CD4-positive, alpha-beta memory T cell (primary cell): ENCODE measurements at places on chromosomes 5 and 9. TPM values are rescaled to one million over a fixed set of nuclear protein-coding genes. Genes with fewer than 3 reads are reported as not detected.

DNA sequence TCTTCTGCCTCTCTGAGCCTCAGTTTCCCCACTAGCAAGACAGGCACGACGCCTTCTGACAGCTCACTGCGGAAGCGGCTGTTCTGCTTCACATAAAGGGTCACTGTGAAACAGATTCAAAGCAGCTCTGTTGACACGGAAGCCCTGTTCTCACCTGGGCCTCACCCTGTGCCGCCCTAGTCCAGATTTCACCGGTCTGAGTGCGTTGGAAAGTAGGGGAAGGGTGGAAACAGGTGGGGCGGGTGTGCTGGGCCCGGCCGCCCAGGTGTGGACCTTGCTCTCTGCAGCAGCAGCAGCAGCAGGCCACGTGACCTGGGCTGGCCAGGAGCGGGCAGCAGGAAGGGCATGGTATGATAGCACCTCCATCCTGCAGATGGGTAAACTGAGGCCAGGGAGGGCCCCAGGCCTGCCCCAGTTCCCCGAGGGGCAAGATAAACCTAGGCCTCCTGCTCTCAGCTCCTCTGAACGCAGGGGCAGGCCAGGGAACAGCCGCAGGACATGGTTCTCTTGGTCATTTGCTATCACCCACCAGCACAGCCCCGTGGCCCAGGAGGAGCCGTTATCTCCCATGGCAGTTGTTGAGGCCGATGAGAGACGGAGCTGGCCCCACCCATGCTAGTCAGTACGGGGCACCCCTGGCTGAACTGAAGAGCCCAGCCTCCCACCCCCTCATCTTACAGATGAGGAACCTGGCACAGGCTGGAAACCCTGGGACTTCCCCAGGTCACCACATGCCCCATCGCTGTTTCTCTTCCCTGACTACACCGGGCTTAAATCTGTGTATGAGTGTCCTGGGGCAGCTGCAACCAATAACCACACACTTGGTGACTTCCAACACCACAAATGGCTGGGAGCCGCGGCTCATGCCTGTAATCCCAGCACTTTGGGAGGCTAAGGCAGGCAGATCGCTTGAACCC, 12.1 kb downstream of the PTGES2 start:
- no peak overlapping the region for H3K27ac ChIP-seq
- no peaks in the 10 kb centered on the region for H3K27me3 ChIP-seq
- peaks cover 6% of the 10 kb centered on the region for H3K4me1 ChIP-seq
- no peaks in the 10 kb centered on the region for H3K36me3 ChIP-seq
- H3K4me3 ChIP-seq, result no peak overlapping the region
- no peak for DNase-seq

DNA sequence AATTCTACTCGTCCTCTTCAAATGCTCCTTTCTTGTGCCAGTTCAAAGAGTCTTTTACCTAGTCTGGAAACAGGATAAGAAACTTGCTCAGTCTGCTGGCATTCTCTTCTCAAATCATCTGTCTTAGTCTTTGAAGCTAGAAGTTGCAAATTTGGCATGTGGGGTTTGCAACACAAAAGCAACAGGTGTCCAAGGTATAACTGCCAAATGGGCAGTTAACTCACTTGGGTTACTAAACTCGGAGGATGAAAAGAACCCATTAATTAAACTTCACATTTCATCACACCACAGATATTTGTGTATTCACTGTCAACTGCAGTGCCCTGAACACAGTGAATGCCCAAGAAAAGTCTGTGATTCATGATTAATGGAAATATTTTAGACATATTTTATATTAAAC, 108.0 kb upstream of the TARS1 start:
- H3K36me3 ChIP-seq, result no peaks in the 10 kb centered on the region
- no peaks in the 10 kb centered on the region for H3K4me1 ChIP-seq

The KLHL3 gene
- total RNA-seq, result 22.0 TPM

DNA sequence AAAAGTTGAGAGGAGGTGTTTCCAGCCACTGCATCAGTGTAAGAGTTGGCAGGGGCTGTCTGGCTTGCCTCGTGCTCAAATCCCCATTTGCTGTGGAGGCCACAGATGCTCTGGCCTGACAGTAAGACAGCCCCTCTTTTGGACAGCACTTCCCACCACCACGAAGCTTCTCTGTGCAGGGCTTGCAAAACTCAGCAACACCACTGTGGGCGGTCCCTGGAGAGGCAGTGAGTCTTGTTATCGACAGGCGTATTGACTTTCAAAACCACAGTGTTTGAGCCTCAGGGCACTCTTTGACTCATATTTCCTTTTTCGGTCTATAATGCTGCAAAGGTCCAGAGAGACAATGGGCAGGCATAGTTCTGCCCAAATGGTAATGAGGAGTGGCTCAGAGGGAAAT, 539.5 kb downstream of the EBF1 start:
- H3K27me3 ChIP-seq, result no peaks in the 10 kb centered on the region
- no peaks in the 10 kb centered on the region for H3K36me3 ChIP-seq
- H3K27ac ChIP-seq, result no peak overlapping the region
- no peak overlapping the region for H3K4me3 ChIP-seq
- no peaks in the 10 kb centered on the region for H3K4me1 ChIP-seq
- DNase-seq, result no peak

DNA sequence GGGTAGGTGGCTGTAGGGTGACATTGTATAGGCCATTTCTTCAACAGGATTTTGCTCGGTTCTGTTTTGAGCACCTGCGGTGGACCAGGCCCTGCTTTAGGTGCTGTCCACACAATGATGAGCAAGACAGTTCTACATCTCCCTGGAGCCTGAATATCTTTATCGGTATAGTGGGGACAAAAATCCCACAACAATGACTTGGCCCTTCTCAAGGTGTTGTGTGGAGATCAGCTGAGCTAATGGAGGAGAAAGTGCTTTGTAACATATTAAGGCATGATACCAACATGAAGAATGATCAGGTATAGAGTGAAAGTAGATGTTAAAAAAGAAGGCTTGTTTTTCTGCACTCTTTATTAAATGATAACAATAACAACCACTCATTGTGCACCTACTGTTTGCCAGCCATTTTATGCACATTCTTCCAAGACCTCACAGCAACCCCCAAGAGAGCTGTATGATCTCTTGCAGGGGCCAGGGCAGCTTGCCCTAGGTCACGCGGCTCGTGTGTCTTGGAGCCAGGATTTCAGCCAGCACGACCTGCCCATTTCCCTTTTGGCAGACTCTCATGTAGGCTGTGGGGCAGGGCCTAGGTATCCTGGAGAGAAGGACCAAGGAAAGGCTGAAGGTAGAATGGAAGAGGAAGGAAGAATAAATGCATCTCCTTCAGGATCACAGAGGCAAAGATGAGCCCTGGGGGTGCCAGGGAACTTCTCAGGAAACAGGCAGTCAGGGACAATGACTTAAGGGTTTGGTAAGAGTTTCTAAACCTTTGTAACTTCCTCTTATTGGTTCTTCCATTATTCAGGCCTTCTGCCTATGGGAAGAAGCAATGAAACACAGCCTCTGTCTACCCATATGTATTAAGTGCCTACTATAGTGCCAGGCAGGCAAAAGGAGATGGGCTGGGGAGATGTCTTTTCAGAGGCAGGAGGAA, 50.0 kb upstream of the PPARGC1B start:
- H3K36me3 ChIP-seq, result no peaks in the 10 kb centered on the region
- H3K4me1 ChIP-seq, result no peaks in the 10 kb centered on the region
- no peak for DNase-seq
- H3K27me3 ChIP-seq, result no peaks in the 10 kb centered on the region
- H3K27ac ChIP-seq, result no peak overlapping the region

DNA sequence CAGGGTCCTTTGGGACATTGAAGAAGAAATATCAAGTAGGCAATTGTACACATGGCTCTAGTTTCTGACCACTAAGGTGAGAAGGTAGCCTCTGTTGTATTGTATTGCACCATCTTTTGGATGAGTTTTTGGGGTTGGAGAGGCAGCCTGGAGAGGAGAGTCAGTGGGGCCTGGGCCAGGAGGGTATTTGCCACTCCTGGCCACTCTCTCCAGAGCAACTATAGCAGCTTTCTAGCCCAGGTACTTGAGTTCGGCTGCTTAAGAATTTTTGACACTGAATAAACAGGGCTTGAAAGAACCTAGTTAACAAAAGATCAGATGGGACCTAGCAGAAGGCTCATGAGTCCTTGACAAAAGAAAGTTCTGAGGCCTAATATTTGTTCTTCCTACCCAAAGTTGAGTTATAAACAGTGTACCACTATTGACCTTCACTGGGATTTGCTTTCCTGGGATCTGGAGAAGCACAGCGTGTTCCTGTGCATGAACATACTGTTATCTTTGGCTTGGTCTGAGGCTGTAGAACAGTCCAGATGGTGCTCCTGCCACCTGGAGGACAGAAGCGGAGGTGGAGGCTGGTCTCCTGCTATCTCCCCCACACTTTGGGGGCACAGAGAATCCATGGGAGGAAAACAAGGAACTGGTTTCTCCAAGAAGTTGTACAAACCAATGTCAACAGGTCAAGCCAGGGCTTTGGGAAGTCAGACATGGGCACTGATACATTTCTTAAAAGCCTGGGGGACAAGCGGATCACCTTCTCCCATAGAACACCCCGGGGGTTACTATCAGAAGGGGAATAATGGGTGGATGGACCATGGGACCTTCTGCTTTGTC, 110.4 kb upstream of the LIFR start:
- no peaks in the 10 kb centered on the region for H3K27me3 ChIP-seq
- H3K4me3 ChIP-seq, result no peak overlapping the region
- no peaks in the 10 kb centered on the region for H3K4me1 ChIP-seq
- H3K27ac ChIP-seq, result no peak overlapping the region

GRCh38 chr9:128552744-128553440, 505 bp downstream of the SPTAN1 start:
- H3K27me3 ChIP-seq, result no peaks in the 10 kb centered on the region
- peaks cover 72% of the 10 kb centered on the region for H3K4me1 ChIP-seq
- no peak for DNase-seq
- H3K36me3 ChIP-seq, result no peaks in the 10 kb centered on the region
- H3K4me3 ChIP-seq, result peak overlapping the region; percentile 82

The SMIM15 gene
- total RNA-seq, result 33.1 TPM

The CCDC152 gene
- 6.9 TPM for total RNA-seq

DNA sequence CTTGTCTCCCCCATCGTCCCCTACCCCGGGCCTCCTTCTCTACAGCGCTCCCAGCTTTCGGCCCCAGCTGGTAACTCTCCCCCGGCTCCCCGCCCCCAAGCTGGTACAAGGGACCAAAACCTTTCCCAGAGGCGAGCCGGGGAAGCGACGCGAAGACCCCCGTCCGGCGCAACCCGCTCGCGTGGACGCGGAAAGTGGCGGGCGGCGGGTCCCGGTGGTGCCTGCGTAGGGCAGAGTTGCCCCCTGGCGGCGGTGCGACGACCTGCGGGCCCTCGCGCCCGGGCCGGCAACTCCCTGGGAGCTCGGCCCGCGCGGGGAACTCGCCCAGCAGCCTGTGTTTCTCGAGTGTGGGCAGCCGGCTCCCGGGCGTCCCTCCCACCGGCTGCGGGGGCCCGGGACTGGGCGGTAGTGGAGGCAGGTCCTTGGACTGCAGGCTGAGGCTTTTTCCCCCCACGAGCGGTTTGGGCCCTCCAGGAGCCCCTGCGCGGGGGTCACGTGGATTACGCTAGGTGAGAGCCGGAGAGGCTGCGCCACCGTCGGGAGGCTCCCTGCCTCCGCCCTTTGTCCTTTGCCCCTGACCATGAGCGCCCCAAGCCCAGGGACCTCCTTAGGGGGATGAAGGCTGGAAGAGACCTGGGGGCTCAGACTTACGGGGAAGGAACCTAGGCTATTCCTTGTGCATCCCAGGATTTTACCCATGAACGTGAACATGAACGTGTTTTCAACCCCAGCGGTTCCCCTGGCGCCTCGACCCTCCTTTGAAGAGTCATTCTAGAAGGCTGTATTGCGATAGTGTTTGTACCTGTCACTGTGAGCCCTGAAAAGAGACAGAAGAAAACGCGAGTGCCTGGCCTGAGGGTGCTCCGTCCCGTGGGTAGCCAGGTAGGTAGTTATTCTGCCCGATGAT, 2.9 kb upstream of the FOXD1 start:
- no peak overlapping the region for H3K27ac ChIP-seq
- DNase-seq, result peak; percentile 69
- H3K36me3 ChIP-seq, result no peaks in the 10 kb centered on the region

- H3K4me1 ChIP-seq, result no peaks in the 10 kb centered on the region
- H3K4me3 ChIP-seq, result no peak overlapping the region
Measured at GRCh38 chr9:89002987-89003386, 11.7 kb downstream of the S1PR3 start.

The C5orf58 gene
- not detected for total RNA-seq

- H3K36me3 ChIP-seq, result no peaks in the 10 kb centered on the region
- DNase-seq, result no peak
- no peaks in the 10 kb centered on the region for H3K4me1 ChIP-seq
Measured at GRCh38 chr5:65263321-65263720, 218.4 kb downstream of the ADAMTS6 start.

GRCh38 chr9:108551030-108551841, 304.6 kb downstream of the ACTL7B start:
- H3K36me3 ChIP-seq, result no peaks in the 10 kb centered on the region
- H3K4me1 ChIP-seq, result no peaks in the 10 kb centered on the region
- no peak for DNase-seq
- no peak overlapping the region for H3K4me3 ChIP-seq

DNA sequence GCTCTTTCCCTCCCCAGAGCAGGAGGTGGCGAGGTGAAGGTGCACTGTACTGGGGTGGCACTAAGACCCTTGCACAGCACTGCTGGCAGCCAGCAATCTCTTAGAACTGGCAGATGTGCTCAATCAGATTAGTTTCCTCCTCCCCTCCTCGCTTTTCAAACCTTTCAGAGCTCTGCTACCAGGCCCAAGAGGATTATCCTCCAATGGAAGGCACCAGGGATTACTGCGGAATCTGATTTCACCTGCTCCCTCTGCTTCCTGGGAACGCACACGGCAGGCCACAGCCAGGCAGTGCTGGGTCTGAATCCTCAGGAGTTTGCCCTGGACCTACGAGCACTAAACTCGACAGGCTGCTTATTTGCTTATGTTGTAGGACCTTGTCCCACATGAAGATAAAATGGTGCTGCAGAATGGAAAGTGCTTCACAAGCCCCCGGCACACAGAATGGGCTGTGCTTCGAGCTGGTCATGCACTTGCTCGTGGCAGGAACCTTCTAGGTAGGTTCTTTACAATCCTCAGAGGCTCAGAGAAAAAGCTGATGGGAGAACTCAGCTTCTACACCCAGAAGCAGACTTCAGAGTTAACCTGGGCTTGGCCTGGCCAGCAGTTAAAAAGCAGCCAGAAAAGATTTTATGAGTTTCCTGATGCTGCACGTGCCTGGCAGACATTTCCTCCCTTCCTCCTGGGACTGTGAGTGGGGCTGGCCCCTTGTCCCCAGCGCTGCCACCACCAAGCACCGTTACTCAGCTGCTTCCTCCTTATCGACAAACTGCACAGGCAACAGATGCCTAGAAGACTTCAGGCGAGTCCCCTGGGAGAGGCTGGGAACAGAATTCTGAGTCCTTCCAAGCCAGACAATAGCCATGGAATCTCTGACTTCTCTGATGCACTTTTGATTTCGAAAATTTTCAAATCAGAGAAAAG, 33.1 kb downstream of the FABP6 start:
- H3K4me1 ChIP-seq, result no peaks in the 10 kb centered on the region
- no peak overlapping the region for H3K27ac ChIP-seq
- H3K4me3 ChIP-seq, result no peak overlapping the region
- no peak for DNase-seq
- H3K27me3 ChIP-seq, result no peaks in the 10 kb centered on the region

- peaks cover 55% of the 10 kb centered on the region for H3K4me1 ChIP-seq
- H3K27me3 ChIP-seq, result no peaks in the 10 kb centered on the region
- H3K4me3 ChIP-seq, result peak overlapping the region; percentile 85
- peak overlapping the region; percentile 83 for H3K27ac ChIP-seq
- H3K36me3 ChIP-seq, result no peaks in the 10 kb centered on the region
- DNase-seq, result peak; percentile 41
Measured at GRCh38 chr5:10354048-10354872, 765 bp downstream of the MARCHF6 start.

The RAB3C gene
- not detected for total RNA-seq

The LRRTM2 gene
- total RNA-seq, result not detected
